Fibroblast of skin of back (primary cell): ENCODE measurements at places on chromosomes 3 and 15.

- peak; percentile 50 for DNase-seq
Observed at GRCh38 chr15:25543196-25543595, 104.4 kb upstream of the UBE3A start.

DNA sequence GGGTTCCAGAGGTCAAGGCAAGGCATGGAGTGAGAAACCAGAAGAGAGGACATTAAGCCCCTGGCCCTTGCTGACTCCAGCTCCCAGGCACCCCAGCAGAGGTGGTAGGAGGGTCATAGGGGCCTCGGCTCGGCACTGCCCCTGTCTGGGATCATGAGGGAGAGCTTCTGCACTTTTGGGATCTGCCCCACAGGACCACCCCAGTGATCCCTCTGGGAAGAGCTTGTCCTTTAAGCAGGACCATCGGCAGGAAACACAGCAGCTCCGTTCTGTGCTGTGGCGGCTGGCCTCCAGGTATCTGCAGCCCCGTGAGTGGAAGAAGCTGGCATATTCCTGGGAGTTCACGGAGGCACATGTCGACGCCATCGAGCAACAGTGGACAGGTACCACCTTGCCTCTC is 35.5 kb downstream of the ANKDD1A start:
- no peak for DNase-seq

DNA sequence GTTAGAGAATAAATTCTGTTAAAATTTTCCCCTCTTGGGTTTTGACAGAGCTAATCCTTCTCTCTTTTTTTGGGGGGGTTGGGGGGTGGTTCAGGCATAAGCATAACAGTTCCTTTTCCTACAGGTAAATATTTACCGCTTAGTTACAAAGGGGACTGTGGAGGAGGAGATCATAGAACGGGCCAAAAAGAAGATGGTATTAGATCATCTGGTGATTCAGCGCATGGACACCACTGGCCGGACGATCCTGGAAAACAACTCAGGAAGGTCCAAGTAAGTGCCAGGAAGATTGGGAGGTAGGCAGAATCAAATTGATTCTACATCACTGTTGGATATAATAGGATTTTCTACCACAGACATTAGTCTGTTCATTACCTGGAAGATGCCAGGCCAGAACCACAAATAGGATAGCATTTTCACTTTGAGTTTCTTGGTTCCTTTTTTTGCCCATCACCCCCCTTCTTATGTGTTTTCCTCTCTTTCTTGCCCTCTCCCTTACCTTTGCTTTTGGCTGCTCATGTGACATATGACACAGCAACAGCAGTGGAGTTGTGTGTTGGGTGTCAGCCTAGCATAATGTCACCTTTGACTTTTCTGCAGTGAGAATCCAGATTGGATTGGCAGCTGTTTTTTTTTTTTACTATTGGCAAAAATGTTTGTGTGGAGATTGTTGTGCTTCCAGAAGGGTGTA is 79.0 kb downstream of the CHD2 start:
- no peak for DNase-seq

DNA sequence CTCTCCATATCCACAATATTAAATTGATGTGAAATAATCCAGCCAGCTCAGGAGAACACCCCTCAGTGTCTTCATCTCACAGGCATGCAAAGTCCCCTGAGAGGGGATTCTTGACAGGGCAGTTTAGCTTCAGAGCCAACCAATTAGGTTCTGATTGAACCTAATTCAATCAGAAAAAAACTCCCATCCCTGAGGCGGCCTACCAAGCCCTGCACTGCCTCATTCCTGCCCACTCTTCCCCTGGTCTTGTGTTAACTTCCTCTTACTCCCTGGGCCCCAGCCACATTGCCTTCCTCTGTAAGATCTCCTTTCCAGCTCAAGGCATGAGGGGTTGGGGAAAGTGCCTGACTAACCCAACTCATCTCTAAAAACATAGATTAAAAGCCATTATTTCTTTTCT is 46.1 kb downstream of the FRMD4B start:
- DNase-seq: no peak

GRCh38 chr3:134956844-134957243 is 161.8 kb downstream of the EPHB1 start:
- DNase-seq: no peak

- DNase-seq: peak; percentile 37
Observed at GRCh38 chr3:149333176-149333859, at the start of gene TM4SF18. Gene TM4SF18, minus strand, starts transcription at chr3:149333636. Its CDS starts 254 bp downstream, at chr3:149333382.

- peak; percentile 66 for DNase-seq
Observed at GRCh38 chr3:141894524-141895176, 18.2 kb downstream of the ATP1B3 start.

DNA sequence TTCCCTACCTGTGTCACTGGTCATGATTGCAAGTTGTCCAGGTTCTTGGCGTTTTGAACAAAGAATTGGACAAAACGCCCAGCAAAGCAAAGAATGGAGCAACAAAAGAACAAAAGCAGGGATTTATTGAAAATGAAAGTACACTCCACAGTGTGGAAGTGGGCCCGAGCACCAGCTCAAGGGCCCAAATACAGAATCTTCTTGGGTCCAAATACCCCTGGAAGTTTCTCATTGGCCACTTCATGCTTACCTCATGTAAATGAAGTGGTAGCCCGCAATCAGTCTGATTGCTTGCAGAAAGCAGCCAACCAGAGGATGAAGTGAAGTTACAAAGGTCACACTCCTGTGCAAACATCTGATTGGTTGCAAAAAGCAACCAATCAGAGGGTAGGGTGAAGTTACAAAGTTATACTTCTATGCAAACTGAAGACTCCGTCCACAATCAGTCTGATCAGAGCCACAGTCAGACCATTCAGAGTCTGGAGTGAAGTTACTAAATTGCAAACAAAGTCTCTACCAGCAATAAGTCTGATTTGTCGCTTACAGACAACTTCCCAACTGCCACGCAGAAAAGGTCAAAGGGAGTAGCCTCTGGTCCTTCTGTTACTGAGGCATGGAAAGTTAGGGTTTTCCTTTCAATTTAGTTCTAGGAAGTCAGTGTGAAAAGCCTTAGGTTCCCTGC is 8.3 kb upstream of the TM4SF1 start:
- no peak for DNase-seq

DNA sequence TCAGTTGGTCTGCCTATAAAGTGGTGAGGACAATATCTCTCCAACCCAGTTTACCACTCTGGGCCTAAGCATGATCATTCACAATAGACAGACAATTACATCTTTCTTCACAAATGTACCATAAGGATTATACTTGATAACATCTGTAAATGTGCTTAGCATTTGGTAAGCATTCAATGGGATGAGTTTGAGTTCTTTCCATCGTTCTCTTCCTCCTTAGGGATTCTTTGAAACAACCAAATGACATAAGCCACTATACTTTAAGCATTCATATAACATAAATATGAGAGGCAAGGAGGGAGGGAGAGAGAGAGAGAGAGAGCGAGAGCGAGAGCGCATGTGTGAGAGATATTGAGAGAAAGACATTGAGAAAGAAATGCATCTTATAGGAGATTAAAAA is 303.3 kb upstream of the CBLB start:
- no peak for DNase-seq

DNA sequence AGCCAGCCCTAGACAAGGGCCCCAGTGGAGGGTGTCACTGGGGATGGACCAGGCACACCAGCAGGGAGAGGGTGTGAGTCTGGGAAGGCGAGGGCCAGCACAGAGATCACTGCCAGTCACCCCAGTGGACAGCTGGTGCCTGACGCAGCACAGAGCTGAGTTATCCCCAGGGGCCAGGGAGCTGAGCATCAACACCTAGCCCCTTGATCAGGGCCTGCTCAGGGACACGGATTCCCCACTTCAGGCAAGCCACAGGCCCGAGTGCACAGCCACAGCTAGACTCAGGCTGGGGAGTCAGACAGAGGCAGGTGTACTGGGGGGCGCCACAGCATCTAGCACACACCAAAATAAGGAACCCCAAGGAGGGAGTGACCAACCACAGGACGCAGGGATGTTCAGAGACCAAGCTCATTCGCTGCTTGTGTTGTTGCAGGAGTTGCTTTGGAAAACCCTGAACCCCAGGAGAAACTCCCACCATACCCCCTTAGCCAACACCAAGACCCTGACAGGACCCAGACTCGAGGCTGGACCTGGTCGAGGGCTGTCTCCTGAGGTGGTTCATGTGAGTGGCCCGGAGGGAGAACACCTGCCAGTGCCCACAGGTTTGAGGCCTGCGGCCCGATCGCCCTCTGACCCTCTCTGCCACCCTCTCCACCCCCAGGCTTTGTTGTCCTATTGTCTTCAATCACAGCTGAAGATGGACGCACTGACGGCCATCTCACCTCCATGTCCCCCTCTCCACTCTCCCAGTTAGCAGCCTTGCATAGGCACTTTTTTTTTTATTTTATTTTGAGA is 146.8 kb downstream of the TPRA1 start:
- no peak for DNase-seq

GRCh38 chr15:73620078-73620477 is 13.1 kb downstream of the NPTN start:
- DNase-seq: no peak

GRCh38 chr3:114112696-114113095 is 56.2 kb downstream of the QTRT2 start:
- peak; percentile 40 for DNase-seq
